ENCODE measurements at places on chromosomes 6 and 20.

- no peak for DNase-seq
Observed at GRCh38 chr20:47747669-47748031, 37.6 kb downstream of the SULF2 start.

GRCh38 chr6:119126826-119127225, 48.4 kb upstream of the FAM184A start:
- DNase-seq: no peak

GRCh38 chr20:62344782-62345181, 22.3 kb downstream of the LAMA5 start:
- DNase-seq: no peak

DNA sequence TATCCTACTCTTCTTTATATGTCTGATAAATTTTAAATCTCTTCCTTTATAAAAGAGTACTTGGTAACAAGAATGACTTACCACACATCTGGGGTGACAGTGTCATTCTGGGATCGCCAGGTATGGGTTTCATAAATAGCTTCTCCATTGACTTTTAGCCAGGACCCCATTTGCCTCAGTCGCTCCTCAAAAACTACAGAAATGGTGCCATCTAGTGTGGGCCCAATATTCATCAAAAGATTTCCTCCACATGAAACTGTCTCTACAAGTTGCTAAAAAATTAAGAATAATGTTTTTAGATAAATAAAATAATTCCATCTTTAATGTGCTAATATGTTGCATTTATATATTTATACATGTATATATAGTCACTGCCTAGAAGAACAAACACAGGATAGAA, 9.7 kb downstream of the FUCA2 start:
- DNase-seq: no peak

- DNase-seq: no peak
Observed at GRCh38 chr6:74606582-74607071, 599.2 kb downstream of the COL12A1 start.

- DNase-seq: no peak
Observed at GRCh38 chr6:134532694-134533624, 215.0 kb upstream of the SGK1 start.

DNA sequence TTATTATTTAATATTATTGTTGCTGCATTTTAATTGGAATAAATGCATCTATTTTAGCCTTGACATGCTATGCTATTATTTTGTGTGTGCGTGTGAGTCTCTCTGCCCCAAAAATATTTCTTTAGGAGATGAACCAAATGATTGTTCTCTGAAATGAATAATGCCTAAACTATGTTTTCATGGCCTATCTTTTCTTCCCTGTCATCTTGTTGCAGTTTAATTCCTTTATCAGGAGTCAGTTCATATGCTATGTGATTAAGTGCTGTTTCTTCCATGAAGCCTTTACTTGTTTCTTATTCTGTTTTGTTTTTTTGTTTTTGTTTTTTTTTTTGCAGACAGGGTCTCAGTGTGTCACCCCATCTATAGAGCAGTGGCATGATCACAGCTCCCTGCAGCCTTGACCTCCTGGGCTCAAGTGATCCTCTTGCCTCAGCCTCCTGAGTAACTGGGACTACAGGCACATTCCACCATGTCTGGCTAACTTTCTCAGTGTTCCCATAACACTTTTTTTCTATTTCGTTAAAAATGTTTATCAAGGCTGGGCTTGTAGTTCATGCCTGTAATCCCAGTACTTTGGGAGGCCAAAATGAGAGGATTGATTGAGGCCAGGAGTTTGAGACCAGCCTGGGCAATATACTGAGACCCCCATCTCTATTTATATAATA, 25.7 kb downstream of the TPX2 start:
- no peak for DNase-seq

- DNase-seq: no peak
Observed at GRCh38 chr6:3137057-3137777, 18.7 kb downstream of the BPHL start.

DNA sequence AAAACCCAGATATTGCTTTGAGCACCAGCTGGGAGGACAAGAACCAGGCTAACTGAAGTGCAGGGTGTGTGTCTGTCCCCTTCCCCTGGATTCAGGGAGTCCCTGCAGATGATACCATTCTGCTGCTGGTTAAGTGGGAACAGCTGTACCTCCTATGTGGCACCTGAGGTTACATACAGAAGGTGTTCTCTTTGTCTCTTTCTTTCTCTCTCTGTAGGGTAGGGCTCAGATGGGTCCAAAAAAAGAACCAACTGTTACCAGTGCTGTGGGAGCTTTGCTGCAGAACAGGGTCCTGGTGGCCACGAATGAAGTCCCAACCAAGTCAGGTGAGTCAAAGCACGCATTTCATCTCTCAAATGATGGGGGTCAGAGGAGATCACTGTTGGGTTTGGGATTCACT, 38.6 kb downstream of the ZC2HC1B start:
- DNase-seq: no peak

DNA sequence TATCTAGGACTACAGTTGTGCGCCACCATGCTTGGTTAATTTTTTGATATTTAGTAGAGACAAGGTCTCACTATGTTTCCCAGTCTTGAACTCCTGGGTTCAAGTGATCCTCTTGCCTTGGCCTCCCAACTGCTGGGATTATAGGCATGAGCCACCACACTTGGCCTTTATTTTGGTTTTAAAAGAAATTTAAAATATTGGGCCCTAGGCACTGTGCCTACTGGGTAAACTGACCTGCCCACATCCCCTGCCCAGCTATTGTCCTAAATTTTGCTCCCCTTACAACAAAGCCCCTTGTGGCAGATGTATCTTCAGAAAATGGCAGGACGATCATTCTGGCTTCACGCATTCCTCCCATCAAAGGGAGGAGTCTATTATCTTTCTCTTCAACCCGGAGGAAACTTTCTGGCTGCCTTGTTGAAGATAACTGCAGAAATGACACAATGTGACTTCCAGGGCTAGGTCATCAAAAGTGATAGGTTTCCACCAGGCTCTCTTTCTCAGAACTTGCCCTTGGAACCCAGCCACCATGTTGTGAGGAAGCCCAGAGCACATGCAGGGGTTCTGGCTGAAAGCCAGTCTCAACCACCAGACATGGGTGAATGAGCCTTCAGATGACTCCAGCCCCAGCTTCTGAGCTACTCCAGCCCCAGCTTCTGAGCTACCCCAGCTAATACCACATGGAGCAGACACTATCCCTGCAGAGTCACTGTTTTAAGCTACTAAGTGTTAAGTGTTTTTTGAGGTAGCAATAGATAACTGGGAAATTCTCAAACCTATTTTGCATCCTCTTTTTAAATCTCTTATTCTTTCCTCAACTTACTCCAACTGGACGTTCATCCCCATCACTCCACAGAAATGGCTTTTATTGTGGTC, 4.6 kb upstream of the GUCA1B start:
- DNase-seq: no peak

- DNase-seq: no peak
Observed at GRCh38 chr6:81751388-81752083, 945 bp downstream of the TENT5A start.

DNA sequence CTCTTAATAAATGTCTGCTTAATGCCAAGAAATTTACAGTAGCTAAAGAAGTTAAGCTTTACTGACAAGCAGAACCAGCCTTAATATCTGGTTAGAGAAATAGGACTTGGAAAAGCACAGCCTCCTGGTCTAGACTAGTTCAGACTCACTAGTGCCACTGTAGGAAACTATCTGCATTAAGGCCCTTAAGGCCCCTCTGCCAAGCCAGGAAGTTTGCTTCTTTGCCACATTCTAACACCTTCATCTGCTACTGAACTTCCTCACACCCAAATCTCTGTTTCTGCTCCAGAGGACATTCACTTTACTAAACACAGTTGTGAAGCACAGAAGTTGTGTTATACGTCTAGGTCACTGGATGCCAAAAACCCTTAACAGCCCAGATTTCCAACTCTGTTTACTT, 302.8 kb downstream of the BTBD9 start:
- DNase-seq: no peak

DNA sequence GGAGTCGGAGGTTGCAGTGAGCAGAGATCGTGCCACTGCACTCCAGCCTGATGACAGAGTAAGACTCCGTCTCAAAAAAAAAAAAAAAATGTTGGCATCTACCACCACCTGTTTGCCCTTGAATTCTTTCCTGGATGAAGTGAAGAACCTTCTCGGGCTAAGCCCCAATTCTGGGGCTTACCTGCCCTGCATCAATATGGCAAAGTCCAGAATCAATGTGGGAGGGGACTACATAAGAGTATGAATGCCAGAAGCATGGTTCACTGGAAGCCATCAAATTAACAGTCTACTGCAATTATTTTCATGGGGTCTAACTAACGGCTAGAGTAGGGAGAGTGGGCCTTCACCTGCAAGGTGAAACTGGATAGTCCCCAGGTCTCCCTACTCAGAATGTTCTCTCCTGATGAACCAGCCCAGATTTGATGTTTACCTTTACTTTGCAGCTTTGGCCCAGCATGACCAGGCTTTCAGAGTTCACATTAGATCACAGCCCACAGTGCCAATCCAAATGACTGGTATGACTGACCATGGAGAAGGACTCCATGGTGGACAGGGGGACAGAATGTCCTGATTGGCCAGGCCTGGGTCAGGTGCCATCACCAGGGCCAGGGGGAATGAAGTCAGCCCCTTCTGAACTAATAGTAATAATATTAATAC, 7.0 kb upstream of the RALY start:
- no peak for DNase-seq

- peak; percentile 91 for DNase-seq
Observed at GRCh38 chr20:58691773-58692578, 624 bp upstream of the NPEPL1 start.

DNA sequence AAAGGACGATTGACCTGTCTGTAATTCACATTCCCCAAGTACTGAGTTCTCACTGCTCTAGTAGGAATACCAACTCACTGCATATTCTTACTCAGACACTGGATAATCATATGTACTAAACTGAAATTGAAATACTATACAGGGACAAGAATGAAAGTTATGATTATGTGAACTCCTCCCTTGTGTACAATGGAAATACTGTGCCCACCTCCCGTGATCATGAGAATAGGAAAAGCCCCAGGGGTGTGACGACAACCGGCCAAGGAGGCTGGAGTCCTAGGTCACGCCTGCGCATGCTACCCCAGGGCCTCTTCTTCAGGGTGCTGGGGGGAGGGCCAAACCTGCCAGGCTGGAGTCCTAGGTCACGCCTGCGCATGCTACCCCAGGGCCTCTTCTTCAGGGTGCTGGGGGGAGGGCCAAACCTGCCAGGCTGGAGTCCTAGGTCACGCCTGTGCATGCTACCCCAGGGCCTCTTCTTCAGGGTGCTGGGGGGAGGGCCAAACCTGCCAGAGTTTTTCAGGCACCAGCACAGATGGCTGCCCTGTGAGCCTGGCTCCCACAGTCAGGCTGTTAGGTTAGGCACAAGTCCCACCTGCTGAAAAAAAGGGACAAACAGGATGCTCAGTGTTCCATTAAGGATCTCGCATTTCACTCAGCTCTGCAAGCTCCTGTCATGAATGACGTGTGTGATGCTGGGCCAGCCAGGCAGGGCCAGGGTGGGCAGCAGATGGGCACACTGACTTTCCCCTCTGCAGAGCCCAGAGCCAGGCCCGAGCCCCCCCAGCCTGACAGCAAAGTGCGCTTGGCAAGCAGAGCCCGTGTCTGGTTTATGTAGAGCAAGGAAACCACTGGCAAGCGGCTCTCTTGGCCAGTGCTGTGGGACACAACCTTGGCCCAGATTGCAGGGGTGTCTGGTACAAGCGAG, 107.7 kb downstream of the FOXF2 start:
- no peak for DNase-seq

DNA sequence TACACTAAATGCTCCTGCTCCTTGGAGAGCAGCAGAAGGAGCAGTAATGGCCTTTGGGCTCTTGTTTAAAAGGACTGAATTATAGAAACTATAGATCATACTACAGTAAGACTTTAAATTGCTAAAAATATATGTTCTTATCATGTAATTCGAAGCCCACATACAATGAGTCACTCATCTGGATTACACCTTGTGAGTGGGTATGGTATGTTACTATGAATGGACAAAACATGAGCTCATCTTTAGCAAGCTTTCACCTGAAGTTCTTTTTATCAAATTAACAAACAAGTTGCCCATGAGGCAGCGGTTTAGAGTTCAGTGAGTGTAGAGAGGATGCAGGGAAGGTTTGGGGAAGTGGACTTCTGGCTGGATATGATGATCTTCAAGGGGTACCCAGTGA, 114.4 kb upstream of the CCN2 start:
- DNase-seq: no peak

DNA sequence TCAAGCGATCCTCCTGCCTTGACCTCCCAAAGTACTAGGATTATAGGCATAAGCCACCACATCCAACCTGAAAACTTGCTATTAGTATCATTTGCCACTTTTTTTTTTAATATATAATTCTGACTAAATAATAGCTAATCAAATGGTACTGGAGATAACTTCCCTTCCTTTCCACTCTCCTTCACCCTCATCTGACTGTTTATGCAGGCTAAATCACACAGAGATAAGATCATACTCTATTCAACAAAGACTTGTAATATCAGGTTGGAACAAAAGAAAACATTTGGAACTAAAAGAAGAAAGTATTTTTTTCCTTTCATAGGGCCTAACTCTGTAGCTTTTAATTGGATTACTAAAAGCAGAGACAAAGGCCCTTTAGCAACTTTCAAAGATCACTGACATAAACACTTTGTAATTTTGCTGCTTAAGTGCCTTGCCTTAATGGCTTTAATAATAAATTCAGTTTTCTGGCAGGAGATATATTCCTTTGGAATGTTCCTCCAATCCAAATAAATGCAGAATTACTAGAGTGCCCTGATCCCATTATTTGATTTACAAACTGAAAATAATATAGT, 198.7 kb upstream of the ASCC3 start:
- no peak for DNase-seq

GRCh38 chr6:144897441-144897921, 612.3 kb downstream of the UTRN start:
- no peak for DNase-seq

DNA sequence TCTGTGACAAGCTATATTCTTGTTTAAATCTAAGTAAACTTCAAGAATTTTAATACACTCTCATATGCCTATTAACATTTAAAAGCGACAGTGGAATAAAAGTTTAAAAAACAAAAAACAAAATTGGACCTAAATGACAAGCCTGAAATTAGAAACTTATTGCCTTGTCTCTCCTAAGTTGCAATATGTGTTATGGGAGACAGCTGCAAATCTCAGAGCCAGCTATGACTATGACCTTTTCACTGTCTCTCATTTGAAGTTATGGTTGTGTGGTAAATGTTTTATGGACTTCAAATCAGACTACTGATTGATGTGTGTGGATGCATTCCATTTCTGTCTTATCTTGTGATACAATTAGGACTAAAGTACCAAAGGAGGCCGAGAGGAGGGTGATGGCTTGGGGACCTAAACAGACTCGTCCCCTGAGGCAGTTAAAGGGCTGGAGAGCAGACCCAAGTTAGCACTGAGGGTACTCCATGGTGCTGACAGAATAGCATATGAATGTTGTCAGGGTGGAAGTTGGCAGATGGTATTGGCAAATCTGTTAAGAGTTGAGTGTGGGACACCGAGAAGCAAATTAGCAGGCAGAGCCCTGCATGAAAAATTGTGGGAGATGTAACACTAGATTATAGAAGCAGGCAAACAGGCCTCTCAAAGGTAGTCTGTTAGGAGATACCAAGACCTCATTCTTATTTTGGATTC, 930.1 kb upstream of the MAN1A1 start:
- no peak for DNase-seq

- no peak for DNase-seq
Observed at GRCh38 chr6:25888626-25889025, 14.6 kb upstream of the SLC17A3 start.

GRCh38 chr6:28330041-28330440, 5.9 kb downstream of the ZSCAN31 start:
- DNase-seq: no peak

- DNase-seq: peak; percentile 77
Observed at GRCh38 chr20:24872291-24873024, 76.6 kb upstream of the CST7 start.
